ENCODE measurements at places on chromosomes 2 and 18.

- no peak for DNase-seq
Measured at GRCh38 chr2:46126571-46126970, 170.6 kb upstream of the EPAS1 start.

DNA sequence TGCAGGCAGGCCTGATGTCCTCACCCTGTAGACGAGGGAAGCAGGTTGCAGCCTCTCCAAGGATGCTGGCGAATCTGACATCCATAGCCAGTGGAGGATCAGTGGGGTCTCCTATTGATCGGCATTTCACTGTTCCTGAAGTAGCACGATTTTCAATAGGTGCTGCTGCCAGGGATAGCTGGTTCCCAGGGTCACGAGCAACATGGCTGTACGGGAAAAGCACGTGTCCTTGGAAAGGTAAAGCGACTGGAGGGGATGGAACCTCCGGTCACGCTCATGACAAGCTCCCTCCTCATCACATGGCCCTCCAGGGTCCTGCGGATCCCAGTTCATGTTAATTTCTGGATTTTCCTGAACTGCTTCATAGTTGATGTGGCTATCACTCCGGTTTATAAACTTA is 373.7 kb upstream of the SMIM21 start:
- DNase-seq = no peak

DNA sequence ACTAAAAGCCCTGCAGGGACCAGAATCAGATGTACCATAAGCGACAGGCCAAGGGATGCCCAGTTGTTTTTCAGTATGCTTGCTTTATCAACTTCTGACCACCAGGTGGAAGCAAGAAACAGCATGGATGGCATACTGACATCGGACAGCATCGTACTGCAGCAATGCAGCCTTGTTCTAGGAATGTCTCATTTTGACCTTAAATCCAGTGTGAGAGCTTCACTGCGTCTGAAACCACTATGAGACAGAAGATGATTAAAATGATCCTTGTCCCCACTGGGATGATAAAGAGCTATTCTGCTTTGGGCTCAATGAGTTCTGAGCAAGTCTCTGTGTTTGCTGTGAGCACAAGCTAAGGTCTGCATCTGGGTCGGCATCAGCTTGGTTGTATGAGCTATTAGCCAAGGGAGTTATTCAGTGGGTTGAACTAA is 54.3 kb downstream of the CDK15 start:
- peak; percentile 28 for DNase-seq

DNA sequence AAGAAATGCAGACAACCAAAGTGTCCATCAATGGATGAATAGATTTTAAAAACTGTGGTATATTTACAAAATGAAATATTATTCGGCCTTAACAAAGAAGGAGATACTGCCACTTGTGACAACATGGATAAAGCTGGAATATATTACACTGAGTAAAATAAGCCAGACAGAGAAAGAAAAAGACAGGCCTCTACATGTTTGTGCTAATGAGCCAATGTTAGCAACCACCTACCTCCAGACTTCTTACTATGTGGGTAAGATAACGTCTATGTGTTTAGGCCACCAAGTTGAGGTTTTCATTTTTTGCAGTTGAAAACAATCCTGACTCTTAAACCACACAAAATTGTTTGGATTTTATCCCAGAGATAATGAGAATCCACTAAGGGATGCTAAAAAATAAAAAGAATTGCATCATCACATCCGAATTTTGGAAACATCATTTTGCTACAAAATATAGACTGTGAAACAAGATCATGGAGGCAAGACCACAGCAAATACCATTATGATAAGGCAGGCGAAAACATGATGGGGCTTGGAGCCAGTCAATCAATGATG is 47.0 kb downstream of the EVA1A start:
- no peak for DNase-seq

GRCh38 chr18:2410688-2411087 is 160.6 kb downstream of the METTL4 start:
- DNase-seq = no peak

- DNase-seq = no peak
Measured at GRCh38 chr18:24043403-24043802, 28.8 kb downstream of the TTC39C start.

DNA sequence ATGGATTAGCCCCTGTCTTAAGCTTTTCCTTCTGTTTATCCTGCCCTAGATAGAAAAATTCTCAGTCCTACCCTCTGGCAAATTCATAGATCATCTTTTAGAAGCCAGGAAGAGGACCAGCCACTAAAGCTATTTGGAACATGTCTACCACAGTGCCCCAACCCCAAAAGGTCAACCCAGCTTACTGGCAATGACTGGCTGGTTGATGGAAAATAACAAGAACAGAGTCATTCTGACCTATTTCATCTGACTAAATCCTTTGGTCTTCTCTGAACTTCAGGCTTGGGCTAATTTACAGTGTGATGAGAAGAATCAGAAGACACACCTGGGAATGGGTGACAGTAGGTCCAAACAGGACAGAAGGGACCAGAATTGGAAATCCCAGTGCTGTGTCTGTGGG is 227.3 kb upstream of the CCDC68 start:
- no peak for DNase-seq

GRCh38 chr2:46601328-46601963 is 122.1 kb downstream of the TMEM247 start:
- no peak for DNase-seq
